ENCODE measurements at places on chromosomes 3 and 15.

- no peak for DNase-seq
These were observed 10.4 kb upstream of the BAHD1 start for GRCh38 chr15:40430271-40430805.

DNA sequence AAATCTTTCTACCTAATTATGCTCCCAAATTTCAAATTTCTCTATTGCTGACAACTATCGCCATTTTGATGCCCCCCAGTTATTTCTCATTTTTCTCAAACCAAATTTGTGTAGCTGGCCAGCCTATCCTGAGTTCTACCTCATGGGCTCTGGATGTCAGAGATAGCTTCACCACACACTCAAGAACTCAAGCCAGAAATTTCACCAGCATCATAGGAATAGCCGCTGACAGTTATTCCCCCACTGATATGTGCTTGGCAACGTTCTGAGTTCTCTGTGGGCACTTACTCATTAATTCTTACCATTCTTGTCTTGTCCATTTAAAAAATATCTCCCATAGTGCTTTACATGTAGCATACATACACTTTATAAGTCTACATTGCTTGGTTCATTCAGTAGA, 264.7 kb downstream of the FHIT start:
- DNase-seq, result no peak

GRCh38 chr3:146040630-146041029, 120.4 kb downstream of the PLOD2 start:
- DNase-seq, result no peak

- DNase-seq, result peak; percentile 49
These were observed 24.9 kb upstream of the GATM start for GRCh38 chr15:45402955-45403877.

DNA sequence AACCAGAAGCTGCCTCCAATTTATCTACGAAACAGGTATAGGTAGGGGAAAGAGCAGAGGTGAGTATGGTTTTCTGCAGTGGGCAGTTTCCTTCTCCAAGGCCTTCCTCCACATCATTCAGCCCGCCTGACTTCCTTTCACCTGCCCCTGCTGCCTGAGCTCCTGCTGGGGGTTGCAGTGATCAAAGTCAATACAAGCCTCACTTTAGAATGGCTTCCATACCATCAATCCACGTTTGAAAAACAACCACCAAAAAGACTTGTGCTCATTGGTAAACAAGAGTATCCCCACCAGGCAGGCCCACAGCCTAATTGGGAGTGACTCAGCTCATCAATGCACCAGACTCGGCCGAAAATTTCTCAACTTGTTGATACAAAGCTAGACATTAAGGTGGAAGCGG, 159.9 kb downstream of the MAGI1 start:
- no peak for DNase-seq

Data from activated CD4-positive, alpha-beta memory T cell treated with anti-CD3 and anti-CD28 coated beads for 36 hours (primary cell).